Activated CD4-positive, alpha-beta T cell treated with anti-CD3 and anti-CD28 coated beads, Interleukin-2, amount 10 ng/mL, durations not matched to agents 7 days and 5 days (primary cell): ENCODE measurements at places on chromosomes 1 and 21. TPM values are rescaled to one million over a fixed set of nuclear protein-coding genes. Genes with fewer than 3 reads are reported as not detected.

- H3K4me1 ChIP-seq = no peaks in the 10 kb centered on the region
- no peak overlapping the region for H3K4me3 ChIP-seq
- peaks cover 3% of the 10 kb centered on the region for H3K27me3 ChIP-seq
- DNase-seq = no peak
- no peak overlapping the region for H3K27ac ChIP-seq
These were observed 49.4 kb downstream of the ZNF326 start for GRCh38 chr1:90044346-90044745.

DNA sequence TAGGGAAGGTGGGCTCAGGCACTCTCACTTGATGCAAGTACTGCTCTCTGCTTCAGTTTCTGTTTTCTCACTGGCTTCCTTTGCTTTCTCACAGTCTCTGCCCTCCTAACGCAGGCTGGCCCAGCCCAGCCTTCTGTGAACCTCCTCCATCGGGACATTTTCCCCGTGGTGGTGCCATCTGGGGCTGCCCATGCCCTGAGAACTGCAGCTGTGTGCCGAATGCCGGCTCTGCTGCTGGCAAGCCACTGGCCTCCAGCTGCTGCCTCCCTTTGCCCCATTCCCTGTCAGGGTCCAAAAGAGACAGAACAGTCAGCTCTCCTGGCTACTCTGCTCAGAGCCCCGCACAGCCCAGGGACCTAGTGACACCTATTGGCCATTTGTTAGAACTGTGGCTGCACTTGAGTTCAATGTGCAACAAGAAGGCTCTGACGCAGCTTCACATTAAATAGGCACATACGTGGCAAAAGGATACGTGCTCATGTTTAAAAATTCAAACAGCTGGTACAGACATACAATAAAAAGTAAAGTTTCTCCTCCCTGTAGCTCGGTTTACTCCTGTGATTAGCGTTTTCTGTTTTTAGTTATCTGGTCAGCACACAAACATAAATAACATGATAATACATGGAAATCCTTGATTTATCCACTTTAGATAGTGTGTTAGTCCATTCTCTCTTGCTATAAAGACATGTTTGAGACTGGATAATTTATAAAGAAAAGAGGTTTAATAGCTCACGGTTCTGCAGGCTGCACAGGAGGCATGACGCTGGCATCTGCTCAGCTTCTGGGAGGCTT lies 46.6 kb downstream of the FCRL5 start:
- no peaks in the 10 kb centered on the region for H3K36me3 ChIP-seq
- H3K27ac ChIP-seq = no peak overlapping the region
- H3K4me3 ChIP-seq = no peak overlapping the region
- H3K4me1 ChIP-seq = no peaks in the 10 kb centered on the region
- peaks cover 10% of the 10 kb centered on the region for H3K27me3 ChIP-seq

DNA sequence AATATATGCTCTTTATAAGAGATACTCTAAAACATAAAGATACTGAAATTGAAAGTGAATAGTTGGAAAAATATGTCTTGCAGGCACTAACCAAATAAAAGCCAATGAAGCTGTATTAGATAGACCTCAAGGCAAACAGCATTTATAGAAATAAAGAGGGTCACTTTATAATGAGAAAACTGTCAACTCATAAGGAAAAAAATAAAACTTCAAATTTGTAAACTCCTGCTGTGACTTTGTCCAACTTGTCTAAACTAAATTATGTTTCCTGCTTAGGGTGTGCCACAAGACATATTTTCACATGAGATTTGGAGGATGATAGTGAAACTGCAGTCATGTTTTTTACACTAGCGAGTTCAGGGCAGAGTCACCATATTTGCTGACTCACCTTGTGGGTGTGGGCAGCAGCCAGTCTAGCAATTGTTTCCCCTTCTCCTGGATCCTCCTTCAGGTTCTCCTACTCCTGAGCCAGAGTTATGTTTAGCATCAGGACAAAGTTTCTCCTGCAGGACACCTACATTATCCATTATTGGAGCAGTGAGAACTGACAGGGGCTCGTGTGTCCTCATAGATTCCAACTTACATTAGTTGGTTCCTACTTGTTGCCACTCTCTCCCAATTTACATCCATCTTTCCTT lies 43.8 kb downstream of the CD53 start:
- H3K4me1 ChIP-seq = peaks cover 20% of the 10 kb centered on the region
- peaks cover 3% of the 10 kb centered on the region for H3K27me3 ChIP-seq
- peak overlapping the region; percentile 47 for H3K27ac ChIP-seq
- peak overlapping the region; percentile 45 for H3K4me3 ChIP-seq
- H3K36me3 ChIP-seq = peaks cover 14% of the 10 kb centered on the region

GRCh38 chr1:6241107-6241886 lies 2.7 kb upstream of the HES3 start:
- H3K27ac ChIP-seq = no peak overlapping the region
- DNase-seq = no peak
- H3K36me3 ChIP-seq = no peaks in the 10 kb centered on the region
- no peak overlapping the region for H3K4me3 ChIP-seq
- peaks cover 47% of the 10 kb centered on the region for H3K27me3 ChIP-seq

DNA sequence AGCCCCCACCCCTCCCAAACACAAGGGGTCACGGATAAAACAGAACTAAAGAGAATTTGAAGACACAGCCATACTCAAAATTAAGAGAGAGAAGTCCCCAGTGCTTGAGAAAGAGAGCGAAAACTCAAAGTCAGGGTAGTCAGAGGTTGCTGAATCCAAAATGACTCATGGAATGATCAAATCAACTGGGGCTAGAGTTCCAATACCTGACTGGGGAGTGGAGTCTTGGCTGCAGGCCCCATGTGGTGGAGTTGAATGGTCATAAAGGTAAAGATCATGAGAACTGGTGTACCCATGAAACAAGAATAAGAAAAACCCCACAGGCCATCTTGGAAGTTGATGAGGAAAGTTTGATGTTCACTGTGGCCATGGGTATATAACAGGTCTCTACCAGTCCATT lies 84.5 kb upstream of the LRRN2 start:
- no peaks in the 10 kb centered on the region for H3K36me3 ChIP-seq
- H3K27ac ChIP-seq = no peak overlapping the region
- peaks cover 55% of the 10 kb centered on the region for H3K27me3 ChIP-seq
- no peak for DNase-seq
- no peak overlapping the region for H3K4me3 ChIP-seq

GRCh38 chr1:16213013-16213412 lies 561 bp upstream of the ARHGEF19 start:
- H3K27ac ChIP-seq = no peak overlapping the region
- no peak overlapping the region for H3K4me3 ChIP-seq
- no peak for DNase-seq
- H3K36me3 ChIP-seq = no peaks in the 10 kb centered on the region
- peaks cover 6% of the 10 kb centered on the region for H3K27me3 ChIP-seq

GRCh38 chr21:34935452-34935851 lies 113.7 kb downstream of the RUNX1 start:
- DNase-seq = no peak
- H3K27me3 ChIP-seq = no peaks in the 10 kb centered on the region
- peaks cover 86% of the 10 kb centered on the region for H3K4me1 ChIP-seq
- peak overlapping the region; percentile 96 for H3K27ac ChIP-seq
- H3K4me3 ChIP-seq = no peak overlapping the region

- H3K27me3 ChIP-seq = no peaks in the 10 kb centered on the region
- peaks cover 5% of the 10 kb centered on the region for H3K4me1 ChIP-seq
- H3K4me3 ChIP-seq = no peak overlapping the region
- H3K27ac ChIP-seq = no peak overlapping the region
- no peak for DNase-seq
These were observed 9.8 kb downstream of the PEX14 start for GRCh38 chr1:10484521-10484920.

- no peak for DNase-seq
- no peak overlapping the region for H3K27ac ChIP-seq
- H3K4me3 ChIP-seq = no peak overlapping the region
- no peaks in the 10 kb centered on the region for H3K27me3 ChIP-seq
- H3K4me1 ChIP-seq = peaks cover 31% of the 10 kb centered on the region
These were observed 39.1 kb downstream of the SKI start for GRCh38 chr1:2267051-2267830.

DNA sequence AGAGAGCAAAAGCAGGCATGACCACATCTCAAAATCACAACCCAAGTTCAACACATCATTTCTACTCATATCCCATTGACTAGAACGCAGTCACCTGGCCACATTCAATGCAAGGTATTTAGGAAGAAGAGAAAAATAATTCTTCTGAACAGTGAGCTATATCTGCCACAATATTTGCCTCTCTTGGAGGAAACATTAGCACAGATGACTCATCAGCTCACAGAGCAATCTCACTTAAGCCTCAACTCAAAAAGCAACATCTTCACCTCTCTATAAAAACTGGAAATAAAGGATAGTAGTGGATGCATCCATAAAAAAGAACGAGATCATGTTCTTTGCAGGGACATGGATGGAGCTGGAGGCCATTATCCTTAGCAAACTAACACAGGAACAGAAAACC lies 143.9 kb upstream of the FMN2 start:
- H3K4me1 ChIP-seq = no peaks in the 10 kb centered on the region
- peaks cover 3% of the 10 kb centered on the region for H3K27me3 ChIP-seq
- H3K36me3 ChIP-seq = no peaks in the 10 kb centered on the region
- no peak for DNase-seq
- no peak overlapping the region for H3K27ac ChIP-seq

- no peaks in the 10 kb centered on the region for H3K36me3 ChIP-seq
- DNase-seq = no peak
- H3K27me3 ChIP-seq = no peaks in the 10 kb centered on the region
- no peaks in the 10 kb centered on the region for H3K4me1 ChIP-seq
These were observed 27.4 kb downstream of the ARHGEF16 start for GRCh38 chr1:3481836-3482375.

DNA sequence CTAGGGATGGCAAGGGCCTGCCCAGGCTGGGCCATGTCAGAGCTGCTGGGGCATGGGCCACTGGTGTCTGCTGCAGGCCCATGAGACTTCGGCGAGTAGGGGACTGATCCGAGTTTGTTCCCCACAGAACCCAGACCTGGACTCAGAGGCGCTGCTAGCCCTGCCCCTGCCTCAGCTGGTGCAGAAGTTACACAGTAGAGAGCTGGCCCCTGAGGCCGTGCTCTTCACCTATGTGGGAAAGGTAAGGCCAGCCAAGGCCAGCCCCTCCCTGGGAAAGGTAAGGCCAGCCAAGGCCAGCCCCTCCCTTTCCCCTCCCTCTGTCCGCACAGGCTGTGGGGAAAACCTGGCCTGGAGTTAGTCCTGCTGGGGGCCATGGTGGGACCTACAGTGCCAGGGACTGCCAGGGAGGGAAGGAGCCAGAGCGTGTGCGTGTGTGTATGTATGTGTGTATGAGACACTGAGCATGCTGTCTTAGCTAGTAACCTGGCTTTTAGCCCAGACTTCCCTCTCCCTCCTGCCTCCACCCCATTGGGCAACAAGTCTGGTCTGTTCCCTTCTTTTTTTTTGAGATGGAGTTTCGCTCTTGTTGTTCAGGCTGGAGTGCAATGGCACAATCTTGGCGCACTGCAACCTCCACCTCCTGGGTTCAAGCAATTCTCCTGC lies 8.0 kb downstream of the FAAH start:
- H3K27ac ChIP-seq = no peak overlapping the region
- H3K36me3 ChIP-seq = no peaks in the 10 kb centered on the region
- H3K4me3 ChIP-seq = no peak overlapping the region
- no peaks in the 10 kb centered on the region for H3K27me3 ChIP-seq
- DNase-seq = no peak
- peaks cover under 1% of the 10 kb centered on the region for H3K4me1 ChIP-seq

DNA sequence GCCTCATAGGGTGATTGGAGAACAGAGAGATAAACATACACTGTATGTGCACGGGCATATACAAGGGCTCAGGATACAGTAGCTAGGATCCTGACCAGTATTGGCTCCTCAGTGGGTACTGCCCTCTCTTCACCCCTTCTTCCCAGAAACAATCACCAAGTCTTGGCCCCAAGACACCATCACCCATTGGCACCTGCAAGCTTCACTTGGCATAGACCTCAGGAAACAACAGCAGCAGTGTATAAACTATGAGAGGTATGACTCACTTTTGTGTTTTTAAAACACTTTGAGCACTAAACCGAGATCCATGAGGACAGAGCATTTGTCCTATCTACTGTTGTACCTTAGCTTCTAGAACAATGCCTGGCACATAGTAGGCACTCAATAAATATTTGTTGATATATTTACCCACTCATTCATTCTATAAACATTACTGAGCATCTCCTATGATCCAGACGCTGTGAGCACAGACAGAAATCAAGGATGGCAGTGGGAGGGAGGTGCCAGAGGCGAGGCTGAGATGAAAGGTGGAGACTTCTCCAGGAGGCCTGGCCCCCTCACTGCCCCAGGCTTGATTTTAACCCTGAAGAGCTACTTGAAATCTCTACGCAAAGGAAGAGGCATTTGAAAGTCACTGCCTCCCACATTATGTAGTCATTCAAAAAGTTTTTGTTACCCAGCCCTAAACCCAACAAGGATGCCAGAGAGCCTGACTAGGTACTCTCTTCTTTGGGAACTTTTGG lies 95.2 kb downstream of the CAMK2N1 start:
- H3K27ac ChIP-seq = no peak overlapping the region
- no peak overlapping the region for H3K4me3 ChIP-seq
- H3K27me3 ChIP-seq = peaks cover 29% of the 10 kb centered on the region
- H3K4me1 ChIP-seq = no peaks in the 10 kb centered on the region
- no peak for DNase-seq

DNA sequence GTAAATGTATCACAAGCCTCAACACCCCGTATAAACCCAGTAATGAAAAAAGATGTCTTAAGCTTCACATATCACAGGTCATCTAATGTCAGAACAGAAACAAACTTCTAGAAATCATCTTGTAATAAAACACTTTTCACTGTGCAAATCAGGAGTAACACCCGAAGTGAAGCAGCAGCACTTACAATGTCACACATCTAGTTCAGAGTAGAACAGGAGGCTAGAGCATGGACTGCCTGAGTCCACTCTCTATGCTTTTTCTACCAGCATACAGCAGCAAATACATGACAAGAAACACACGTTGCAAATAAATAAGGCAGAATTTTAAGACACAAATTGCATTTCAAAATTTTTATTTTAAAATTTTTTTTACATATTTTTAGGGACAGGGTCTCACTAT lies 57.2 kb downstream of the AKT3 start:
- no peak overlapping the region for H3K4me3 ChIP-seq
- H3K27me3 ChIP-seq = no peaks in the 10 kb centered on the region
- no peaks in the 10 kb centered on the region for H3K36me3 ChIP-seq
- H3K27ac ChIP-seq = no peak overlapping the region

GRCh38 chr1:117985239-117985638 lies 55.7 kb downstream of the WDR3 start:
- peaks cover 7% of the 10 kb centered on the region for H3K27me3 ChIP-seq
- no peak for DNase-seq
- no peaks in the 10 kb centered on the region for H3K36me3 ChIP-seq
- H3K4me1 ChIP-seq = no peaks in the 10 kb centered on the region
- H3K4me3 ChIP-seq = no peak overlapping the region
- no peak overlapping the region for H3K27ac ChIP-seq

- no peaks in the 10 kb centered on the region for H3K36me3 ChIP-seq
- H3K4me1 ChIP-seq = peaks cover 22% of the 10 kb centered on the region
These were observed 11.9 kb upstream of the CAPN2 start for GRCh38 chr1:223700388-223700918.

PDZK1IP1 gene
- not detected for total RNA-seq

ADORA3 gene
- 0.15 TPM for total RNA-seq

CD55 gene
- 117 TPM for total RNA-seq

SERPINC1 gene
- total RNA-seq = 0.17 TPM

NTRK1 gene
- total RNA-seq = 1.9 TPM

DNASE2B gene
- not detected for total RNA-seq

NEGR1 gene
- not detected for total RNA-seq
